LHCN-M2 (cell line): ENCODE measurements at places on chromosomes 5 and 9. TPM values are rescaled to one million over a fixed set of nuclear protein-coding genes. Genes with fewer than 3 reads are reported as not detected.

- DNase-seq, result peak; percentile 18
Observed at GRCh38 chr9:92504881-92505280, 22.6 kb upstream of the ASPN start.

GRCh38 chr9:70409280-70409679, 5.2 kb downstream of the KLF9 start:
- peak; percentile 32 for DNase-seq

DNA sequence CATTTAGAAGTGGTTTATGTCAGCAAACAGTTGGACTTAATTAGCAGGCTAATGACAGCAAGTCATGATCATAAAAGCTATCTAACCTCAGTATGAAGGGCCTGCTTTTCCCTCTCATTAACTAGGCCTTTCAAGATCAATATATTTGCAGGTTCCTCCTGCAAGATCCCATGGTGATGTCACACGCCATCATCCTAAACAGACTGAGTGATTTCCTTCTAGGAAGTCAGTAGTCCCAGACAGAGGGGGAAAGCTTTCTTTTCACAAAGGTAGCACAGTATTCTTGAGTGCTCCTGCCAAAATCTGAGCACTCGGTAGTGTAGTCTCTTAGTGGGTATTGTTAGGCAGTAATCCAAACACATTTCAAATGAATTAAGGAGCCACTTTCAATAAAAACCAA, 52.5 kb downstream of the UIMC1 start:
- DNase-seq, result no peak

DNA sequence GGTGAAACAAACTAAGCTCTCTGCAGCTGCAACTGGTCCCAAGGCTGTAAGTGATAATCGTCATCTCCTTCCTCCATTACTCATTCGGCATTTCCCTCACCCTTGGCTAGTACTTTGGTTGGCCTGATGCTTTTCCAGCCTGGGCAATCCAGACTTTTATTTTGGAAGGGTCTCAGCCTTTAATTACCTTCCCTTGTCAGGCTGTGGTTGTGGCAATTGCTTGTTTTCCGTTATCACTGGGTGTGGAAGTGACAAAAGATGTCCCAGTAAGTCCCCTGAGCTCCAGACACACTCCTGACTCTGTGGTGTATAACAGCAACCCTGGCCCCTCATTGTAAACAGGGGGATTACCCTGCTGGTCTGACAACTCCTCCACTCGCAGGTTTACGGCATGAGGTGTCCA, 6.3 kb upstream of the FAF2 start:
- DNase-seq, result no peak

- DNase-seq, result peak; percentile 88
Observed at GRCh38 chr9:114163517-114163951, 8.2 kb downstream of the COL27A1 start.

- DNase-seq, result no peak
Observed at GRCh38 chr9:74415995-74416394, 81.1 kb upstream of the RORB start.

The SLC36A3 gene
- total RNA-seq, result not detected in 2 replicates

The CYLC2 gene
- total RNA-seq, result not detected in 2 replicates

The IGFBPL1 gene
- 2.8 and 6.2 TPM in 2 replicates for total RNA-seq

DNA sequence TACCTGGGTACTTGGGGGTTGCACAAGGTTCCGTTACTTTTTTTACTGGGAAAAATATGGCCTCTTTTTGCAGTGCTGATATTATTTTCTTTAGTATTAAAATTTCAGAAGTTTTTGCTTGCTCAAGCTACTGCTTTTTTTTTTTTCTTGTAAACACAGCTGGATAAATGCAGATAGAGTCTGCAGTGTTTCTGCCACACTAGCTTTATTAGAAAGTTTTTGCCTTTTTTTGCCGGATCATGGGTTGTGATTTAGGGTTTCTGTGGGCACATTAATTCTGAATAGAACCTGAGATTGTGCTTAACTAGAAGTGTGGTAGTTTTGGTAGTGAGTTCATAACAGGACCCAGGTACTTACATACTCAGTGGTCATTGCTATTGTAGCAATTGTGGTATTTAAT, 19.9 kb downstream of the KIAA1958 start:
- DNase-seq, result no peak

DNA sequence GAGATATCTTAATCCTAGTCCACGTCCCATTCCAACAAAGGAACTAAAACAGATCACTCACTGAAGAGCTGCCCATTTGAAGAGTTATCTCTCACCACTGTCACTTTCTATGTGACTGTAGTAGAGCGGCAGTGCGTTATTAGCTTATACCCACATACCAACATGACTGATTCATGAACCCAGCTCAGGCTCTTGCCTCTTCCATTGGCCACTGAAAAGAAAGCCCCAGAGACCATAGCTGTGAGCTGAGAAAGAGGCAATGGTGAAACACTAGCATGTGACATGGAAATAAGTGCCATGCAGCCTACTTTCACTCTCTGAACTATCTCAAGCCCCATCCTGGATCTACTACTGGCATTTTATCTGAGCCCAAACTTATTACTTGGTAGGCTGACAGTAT, 151.7 kb upstream of the MOCS2 start:
- peak; percentile 62 for DNase-seq

The NR6A1 gene
- 1.1 and 1.3 TPM in 2 replicates for total RNA-seq

The DNM1 gene
- 0.17 TPM in 1 of 2 replicates, not detected in the other for total RNA-seq

GRCh38 chr9:86695910-86696424, 251.3 kb downstream of the GAS1 start:
- no peak for DNase-seq

DNA sequence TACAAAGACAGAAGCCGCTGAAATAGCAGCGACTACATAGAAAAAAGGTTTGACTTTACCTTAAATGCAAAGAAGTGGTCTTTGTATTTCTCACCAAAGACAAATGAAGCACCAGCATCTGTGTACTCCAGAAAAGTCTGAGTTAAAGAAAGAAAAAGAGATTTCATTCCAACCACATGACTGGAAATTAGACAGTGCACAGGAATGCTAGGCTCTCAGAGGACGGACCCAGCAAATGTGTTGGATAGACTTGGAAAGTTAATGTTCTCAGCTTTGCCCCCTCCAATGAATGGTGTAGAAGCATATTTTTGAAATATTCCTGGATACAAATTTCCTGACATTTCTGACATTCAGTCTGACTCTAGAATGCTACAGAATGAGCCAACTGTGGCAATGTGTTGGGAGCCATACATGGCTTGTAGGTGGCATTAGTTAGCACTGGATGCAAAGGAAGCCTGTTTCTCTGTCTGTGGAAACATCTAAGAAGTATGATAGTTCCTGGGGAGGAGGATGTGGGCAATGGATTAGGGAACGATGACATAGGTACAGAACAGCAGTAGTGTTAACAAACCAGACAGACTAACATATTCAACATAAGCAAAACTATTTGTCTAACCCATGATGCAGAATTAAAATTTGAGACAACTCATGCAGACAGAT, 43.3 kb downstream of the SLC28A3 start:
- peak; percentile 57 for DNase-seq

The MZB1 gene
- total RNA-seq, result not detected in 2 replicates

The ROPN1L gene
- total RNA-seq, result 1.1 and 1.3 TPM in 2 replicates

The ZNF300 gene
- total RNA-seq, result 6.6 and 7.2 TPM in 2 replicates

- DNase-seq, result no peak
Observed at GRCh38 chr9:33472171-33472880, 1.4 kb downstream of the NOL6 start.

DNA sequence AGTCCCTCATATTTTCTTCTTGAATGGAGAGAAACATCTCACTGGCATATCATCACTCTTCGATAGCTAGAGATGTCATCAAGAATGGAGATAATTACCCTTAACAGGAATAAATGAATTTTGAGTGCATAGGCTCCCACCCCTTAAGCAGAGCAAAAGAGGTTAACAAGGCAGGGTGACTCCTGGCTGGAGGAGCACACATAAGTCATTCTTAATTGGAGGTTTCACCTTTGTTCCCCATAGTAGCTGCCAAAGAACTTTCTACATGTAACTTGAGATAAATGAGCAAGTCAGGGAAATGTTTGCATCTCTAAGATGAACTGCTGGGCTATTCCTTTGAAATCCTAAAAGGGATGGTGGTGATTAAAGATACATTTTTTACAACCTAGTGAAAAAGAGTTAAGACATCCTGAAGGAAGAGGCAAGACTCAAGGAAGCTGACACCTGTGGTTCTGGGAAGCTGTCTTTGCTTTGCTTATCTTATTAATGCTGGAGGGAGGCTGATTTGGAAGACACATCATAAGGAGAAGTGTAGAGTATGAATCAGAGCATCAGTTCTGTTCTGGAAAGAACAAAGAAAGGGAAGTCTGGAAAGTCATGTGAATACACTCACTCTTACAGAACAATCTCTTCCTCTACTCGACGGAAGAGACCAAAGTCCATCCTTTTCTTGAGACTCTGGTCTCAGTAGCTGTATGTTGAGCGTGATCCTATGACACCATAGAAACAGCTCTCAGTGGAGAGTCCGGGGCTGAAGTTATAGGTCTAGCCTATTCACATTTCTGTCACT, 326.3 kb downstream of the OSTF1 start:
- DNase-seq, result no peak

- DNase-seq, result no peak
Observed at GRCh38 chr9:105330755-105331154, 86.3 kb downstream of the SLC44A1 start.

GRCh38 chr5:177555228-177555627, 865 bp upstream of the FAM193B start:
- DNase-seq, result no peak

The C6 gene
- total RNA-seq, result not detected in 2 replicates

The FAM78A gene
- 0.58 and 1.7 TPM in 2 replicates for total RNA-seq

DNA sequence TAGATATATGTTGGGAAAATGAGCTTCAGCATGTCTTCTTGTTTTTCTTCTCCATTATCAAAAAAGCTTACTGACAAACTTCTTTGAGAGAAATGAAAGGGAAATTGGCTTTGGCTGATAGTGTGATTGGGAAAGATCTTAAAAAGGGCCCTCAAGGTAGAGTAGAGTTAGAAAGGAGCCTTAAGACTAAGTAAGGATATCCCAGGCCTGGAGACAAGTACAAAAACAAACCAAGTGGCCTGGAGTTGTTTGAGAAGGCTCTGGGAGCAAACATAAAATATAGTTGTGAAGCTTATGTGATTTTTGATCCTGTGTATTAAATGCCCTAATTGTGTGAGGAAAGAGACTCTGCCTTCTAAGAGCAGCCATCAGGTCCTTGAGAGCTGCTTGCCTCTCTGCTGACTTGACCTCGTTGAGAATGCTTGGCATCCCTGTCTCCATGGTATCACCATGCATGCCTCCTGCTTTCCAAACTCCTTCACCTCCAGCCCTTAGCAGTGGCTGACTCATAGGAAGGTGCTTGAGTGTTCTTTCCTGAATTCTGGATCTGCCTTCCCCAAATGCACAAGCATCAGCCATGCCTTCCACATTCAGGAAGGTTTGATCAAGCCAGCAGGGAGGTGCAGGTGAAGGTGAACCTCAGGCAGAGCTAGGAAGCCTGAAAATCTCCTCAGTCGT, 78.9 kb downstream of the SMARCA2 start:
- DNase-seq, result peak; percentile 26

The GMCL2 gene
- total RNA-seq, result not detected in 2 replicates

DNA sequence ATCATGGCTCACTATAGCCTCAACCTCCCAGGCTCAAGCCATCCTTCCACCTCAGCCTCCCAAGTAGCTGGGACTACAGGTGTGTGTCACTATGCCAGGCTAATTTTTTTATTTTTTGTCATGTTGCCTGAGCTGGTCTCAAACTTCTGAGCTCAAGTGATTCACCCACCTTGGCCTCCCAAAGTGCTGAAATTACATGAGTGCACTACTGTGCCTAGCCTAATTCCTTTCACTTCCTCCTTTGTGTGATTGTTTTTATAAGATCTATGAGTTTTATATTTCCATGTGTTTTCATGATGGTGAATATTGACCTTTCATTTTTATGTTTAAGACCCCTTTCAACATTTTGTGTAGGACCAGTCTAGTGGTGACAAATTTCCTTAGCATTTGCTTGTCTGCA, 55.2 kb upstream of the IL12B start:
- DNase-seq, result no peak

DNA sequence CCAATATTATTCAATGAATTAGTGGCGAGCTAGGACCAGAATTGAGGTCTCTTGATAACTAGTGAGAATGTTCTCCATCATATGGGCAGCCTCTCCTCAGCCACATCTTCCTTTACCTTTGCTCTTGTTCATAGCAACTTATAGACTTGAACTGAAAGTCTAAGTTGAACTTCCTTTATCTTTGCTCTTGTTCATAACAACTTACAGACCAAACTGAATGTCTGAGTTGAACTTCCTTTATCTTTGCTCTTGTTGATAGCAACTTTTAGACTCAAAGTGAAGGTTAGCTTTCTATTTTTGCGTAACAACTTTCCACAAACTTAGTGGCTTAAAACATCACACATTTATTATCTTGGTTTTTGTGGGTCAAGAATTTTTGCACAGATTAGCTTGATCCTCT, 146.4 kb upstream of the C9orf72 start:
- DNase-seq, result no peak

The HTR1A gene
- not detected in 2 replicates for total RNA-seq

GRCh38 chr9:33950371-33950770, 98.3 kb downstream of the UBAP2 start:
- peak; percentile 85 for DNase-seq

The PAEP gene
- not detected in 2 replicates for total RNA-seq
